Activated naive CD4-positive, alpha-beta T cell treated with Interleukin-2 at 50 U/mL for 16 hours (primary cell): ENCODE measurements at places on chromosomes 4 and X.

GRCh38 chr4:5004496-5004895 lies 14.8 kb downstream of the CYTL1 start:
- no peak for DNase-seq

DNA sequence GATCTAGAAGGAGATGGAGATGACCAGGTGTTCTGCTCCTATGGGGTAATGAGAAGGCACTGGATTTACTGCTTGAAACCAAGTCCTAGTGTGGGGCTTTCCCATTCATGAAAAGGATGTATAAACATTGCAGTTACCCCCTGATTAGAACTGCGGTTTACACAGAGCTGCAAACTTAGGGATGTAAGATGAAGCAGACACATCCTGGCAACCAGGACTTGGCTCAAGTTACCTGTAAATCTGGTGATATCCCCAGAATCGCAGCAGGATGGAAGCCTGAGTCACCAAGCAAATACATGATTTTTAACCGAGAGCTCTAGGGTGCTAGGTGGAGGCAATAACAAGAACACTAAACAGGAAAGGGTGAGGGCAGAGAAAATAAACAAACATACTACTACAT lies 178.6 kb upstream of the MAMLD1 start:
- no peak for DNase-seq

DNA sequence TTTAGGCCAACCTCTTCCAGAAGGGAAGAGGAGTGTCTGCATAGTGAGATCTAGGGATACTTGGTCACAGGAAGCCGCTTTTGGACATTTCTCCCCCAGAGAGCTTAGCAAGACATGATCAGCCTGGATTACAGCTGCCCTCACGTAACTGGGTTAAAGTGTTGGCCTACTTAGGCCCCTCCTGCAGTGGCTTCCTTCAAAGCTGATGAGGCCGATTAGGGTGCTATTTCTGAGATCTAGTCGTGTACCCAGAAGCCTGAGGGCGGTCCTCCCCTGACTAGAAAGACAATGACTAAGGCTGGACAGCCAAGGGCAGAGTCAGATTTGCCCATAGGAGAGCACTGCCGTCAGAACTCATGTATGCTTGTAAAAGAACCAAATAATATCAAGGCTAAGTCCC lies 135.0 kb downstream of the AMMECR1 start:
- DNase-seq: no peak

- no peak for DNase-seq
Observed at GRCh38 chr4:54230484-54231418, 1.7 kb downstream of the PDGFRA start.

- DNase-seq: no peak
Observed at GRCh38 chrX:107014936-107015335, 14.9 kb upstream of the MORC4 start.

- no peak for DNase-seq
Observed at GRCh38 chr4:159382856-159383561, 280.1 kb downstream of the RAPGEF2 start.

GRCh38 chr4:7823416-7823824 lies 116.2 kb downstream of the AFAP1 start:
- no peak for DNase-seq

DNA sequence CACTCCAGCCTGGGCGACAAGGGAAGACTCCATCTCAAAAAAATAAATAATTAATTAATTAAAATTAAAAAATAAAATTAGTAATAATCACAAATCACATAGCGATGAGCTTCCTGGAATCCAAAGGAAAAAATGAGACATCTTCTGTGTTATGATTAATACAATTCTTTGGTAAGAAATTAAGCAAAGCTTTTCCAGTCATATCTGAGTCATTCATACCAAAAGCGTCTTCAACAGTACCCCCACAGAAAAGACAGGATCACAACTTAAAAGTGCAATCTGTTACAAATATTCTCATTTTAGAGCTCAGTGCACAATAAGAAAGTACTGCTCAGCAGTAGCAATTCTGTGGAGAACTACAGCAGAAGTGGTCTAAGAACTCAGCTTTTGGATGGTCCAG lies 168.5 kb upstream of the MXRA5 start:
- no peak for DNase-seq

DNA sequence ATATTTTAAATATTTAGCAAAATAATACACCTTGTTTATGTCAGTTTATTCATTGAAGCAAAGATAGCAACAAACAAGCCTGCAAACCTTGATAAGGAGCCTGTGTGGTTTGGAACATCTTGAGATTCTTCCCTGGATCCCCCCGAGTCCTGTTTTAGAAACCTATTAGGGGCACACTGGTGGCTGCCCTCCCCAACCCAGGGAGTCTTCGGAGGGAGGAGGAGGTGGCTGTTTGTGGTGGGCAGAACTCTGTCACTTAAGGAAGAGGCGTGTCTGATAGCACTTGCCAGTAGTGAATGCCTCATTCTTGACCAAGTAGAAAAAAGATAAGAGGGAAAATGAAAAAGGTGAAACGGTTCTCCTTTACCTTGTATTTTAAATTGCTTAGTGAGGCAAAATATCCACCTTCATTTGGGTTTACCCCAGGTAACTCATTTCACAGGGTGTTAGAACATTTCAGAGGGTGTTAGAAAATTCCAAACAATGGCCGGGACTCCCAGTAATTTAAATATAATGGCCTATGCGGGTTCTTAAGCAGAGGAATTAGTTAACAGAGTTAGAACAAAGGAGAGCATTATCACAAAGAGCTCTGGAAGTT lies 10.4 kb downstream of the KIT start:
- DNase-seq: no peak

GRCh38 chr4:156749426-156750403 lies 221.9 kb downstream of the PDGFC start:
- no peak for DNase-seq
